ENCODE measurements at places on chromosomes 2 and 18. TPM values are rescaled to one million over a fixed set of nuclear protein-coding genes. Genes with fewer than 3 reads are reported as not detected.

Gene ITPRIPL1
- total RNA-seq = 1.9 TPM

Gene BCL2
- 6.5 TPM for total RNA-seq

Gene ZBTB7C
- 0.39 TPM for total RNA-seq

Gene RPE
- 91.1 TPM for total RNA-seq

Gene CDH19
- total RNA-seq = not detected

Gene SLC23A3
- 7.1 TPM for total RNA-seq

Gene CCDC141
- 16.6 TPM for total RNA-seq

Gene SGPP2
- not detected for total RNA-seq

Gene SPEG
- total RNA-seq = 18.6 TPM

Gene RAD51AP2
- not detected for total RNA-seq

Gene DGUOK
- total RNA-seq = 70.7 TPM

Gene FER1L5
- total RNA-seq = 0.09 TPM

Gene IL36A
- total RNA-seq = not detected

Gene OXER1
- total RNA-seq = 10.9 TPM

Gene ST8SIA5
- not detected for total RNA-seq

Gene CPO
- total RNA-seq = not detected

Gene C2orf66
- not detected for total RNA-seq

Gene LRRTM1
- total RNA-seq = not detected

Gene EMILIN1
- total RNA-seq = 0.30 TPM

Gene STARD6
- total RNA-seq = not detected

All from Caco-2 (cell line).